ENCODE measurements at places on chromosomes 6 and 20.

DNA sequence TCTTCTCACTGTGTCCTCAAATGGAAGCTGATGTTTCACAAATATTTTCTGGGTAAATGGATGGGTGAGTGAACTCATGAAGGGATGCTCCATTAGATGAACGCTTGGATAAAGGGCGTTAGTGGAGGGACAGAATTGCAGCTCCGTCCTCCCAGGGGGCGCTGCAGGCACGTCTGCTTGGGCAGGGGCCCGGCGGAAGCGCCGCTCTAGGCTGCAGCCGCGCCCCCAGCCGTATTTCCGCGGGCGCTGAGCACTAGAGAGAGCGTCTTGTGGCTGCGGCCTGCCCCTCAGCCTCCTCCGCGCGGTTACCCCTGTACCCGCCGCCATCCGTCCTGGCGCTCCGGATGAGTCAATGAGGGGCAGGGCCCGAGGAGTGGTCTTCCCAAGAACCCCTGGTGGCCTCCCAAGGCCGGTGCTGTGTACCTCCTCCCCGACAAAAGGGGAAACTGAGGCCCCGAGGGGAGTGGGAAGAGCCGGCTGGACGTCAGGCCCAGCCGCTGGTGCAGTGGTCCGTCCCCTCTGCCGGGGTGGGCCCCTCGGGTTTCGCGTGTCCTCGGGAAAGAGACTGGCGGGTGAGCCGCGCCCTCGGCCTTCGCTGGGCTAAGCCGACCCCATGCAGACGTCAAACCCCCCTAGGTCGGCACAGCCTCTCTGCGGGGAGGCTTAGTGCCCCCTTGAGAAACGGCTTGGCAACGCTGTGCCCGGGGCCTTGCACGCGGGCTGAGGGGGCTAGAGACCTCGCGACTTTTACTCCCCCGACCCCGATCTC, 11.5 kb upstream of the SNHG17 start:
- DNase-seq = peak; percentile 95

GRCh38 chr6:130035211-130035610, 16.8 kb downstream of the L3MBTL3 start:
- peak; percentile 61 for DNase-seq

DNA sequence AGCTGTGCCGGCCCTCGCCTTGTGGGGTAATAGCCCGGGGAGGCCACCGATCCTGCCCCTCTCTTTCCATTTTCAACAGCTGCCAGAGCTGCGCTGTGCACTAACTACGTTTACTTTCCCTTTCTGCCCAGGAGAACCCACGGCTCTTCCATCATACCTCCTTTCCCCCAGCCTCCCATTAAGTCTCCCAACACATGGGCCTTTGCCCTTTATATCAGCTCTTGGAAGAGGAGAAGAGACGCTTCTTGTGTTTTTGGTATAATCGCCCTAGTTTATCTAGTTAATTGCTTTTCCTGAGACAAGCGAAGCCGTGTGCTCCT, 637 bp downstream of the UBR2 start:
- DNase-seq = peak; percentile 76

DNA sequence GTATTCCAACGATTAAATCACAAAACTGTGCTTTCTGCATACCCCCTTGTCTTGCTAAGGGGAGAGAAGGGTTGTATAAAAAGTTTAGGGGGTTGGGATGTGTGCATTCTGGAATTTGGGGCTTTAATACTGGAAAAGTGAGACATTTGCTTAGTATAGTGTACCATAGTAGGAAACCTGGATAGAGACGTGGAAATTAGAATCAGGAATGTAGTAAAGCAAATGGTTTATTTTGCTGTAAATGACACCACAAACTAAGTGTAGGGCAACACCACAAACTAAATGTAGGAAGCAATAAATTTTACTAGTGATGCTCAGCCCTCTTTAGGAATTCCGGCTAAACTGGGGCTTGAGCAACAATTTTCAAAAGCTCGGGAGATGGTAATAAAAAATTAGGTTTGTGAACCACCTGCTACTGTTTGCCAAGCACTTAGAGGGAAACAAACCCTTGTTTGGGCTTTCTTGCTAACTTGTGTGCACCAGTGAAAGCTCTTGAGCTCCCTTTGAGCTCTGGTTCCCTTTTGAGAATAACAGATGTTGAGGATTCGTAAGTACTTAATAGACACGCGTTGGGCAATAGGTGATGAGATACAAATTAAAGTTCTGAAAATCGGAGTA, 13.8 kb downstream of the BRD2 start:
- DNase-seq = peak; percentile 42

DNA sequence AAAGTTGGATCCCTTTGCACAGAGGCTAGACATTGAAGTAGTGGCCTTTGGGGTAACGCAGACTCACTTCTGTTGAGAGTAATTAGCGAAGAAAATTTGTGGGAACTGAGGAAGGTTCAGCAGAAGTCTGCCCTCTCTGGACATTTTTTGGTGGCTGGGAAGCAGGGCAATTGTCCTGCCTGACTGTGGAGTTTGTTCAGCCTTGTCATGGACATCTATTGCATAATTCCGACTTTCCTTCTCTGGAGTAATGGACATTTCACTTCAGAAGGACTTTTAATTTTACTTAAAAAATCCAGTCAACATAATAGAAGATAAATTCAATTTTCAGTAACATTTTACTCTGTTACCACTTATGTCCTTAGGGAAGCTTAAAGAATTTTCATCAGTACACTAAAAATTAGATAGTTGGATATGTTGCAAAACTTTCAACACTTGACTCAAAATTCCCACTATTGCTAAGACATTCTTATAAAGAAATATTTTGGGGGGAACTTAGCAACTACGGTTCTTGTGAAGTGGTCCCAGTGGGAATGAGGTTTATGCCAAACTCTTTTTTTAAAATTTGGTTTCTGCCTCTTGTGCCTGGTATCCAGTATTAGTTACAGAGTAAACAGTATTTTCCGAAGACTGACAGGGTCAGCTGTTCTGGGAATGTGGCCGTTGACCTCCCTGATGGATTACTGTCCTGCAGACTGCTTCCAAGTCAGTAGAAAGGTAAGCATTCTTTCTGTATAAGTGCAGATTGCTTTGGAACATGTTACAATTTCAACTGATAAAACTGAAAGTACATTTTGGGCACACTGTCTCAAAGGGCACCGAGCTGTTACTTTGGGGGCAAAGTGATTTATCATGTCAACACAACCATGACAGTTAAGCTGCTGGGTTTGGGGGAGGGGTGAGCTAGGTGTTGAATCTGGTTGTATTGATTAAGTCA, 100.6 kb upstream of the MLIP start:
- DNase-seq = peak; percentile 56

DNA sequence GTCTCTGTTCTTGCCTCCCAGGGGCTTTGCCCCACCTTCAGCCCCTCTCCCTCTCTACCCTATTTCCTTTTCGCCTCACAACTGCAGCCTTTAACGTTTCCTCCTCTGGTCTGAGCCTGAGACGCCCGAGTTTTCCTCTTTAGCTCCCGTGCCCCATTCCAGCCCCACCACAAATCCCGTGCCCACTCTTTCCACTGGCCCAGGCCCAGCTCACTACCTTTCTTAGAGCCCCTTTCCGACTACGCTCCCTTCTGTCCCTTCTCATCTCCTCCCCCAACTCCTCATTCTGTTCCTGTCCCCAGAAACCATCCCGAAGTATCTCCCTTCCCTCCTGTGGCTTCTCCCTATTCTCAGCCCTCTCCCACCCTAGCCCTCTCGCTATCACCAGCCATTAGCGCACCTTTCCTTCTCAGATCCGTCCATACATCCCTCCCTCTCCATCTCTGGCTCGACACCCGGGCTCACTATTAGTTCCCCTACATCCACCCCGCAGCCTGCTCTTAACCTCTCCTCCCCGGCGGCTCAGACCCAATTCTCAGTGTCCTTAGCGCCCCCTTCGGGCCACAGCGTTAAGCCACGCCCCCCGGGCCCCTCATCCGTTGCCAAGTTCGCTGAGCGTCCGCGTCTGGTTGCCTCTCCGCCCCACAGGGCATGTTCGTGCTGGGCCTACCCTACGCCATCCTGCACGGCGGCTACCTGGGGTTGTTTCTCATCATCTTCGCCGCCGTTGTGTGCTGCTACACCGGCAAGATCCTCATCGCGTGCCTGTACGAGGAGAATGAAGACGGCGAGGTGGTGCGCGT, 2.7 kb downstream of the SLC32A1 start:
- peak; percentile 53 for DNase-seq

DNA sequence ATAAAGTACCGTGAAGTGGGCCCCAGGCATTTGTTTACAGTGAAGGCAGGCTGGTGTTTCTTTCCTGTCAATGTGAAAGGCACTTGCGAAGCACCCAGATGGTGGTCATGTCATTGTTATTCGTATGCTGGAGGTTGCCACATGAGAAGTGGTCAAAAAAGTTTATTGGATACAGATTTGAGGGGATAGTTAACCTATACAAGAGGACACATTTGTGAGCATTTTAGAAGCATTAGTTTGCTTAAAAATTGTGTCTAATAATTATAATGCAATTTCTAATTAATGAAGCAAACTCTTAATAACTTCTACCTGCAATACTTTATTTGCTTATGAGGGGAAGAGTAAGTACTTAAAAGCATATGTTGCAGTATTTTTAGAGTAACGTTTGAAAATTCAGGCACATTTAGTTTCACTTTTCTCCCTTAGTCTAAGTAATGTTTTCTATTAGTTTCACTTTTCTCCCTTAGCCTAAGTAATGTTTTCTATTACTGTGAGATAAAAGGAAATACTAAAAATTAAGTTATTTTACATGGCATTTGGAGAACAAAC, 120.7 kb upstream of the CLDN20 start:
- peak; percentile 74 for DNase-seq

GRCh38 chr6:24357336-24358218, at the start of gene DCDC2:
Gene DCDC2 (minus strand): TSS chr6:24358059. CDS start chr6:24357750, 309 bp downstream.
- no peak for DNase-seq

GRCh38 chr6:4316867-4317400, 181.6 kb upstream of the ECI2 start:
- peak; percentile 74 for DNase-seq

DNA sequence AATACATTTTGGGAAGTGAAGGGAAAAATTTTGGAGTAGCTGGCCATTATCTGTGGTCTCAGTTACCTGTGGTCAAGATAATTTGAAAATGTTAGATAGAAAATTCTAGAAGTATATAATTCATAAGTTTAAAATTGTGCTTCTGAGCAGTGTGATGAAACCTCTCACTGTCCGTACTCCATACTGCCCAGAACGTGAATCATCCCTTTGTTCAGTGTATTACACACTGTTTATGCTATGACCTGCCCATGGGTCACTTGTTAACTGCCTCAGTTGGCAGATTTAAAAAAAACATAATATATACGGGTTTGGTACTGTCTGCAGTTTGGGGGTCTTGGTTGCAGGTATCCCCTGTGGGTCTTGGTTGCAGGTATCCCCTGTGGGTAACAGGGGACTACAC, 4.1 kb upstream of the CALHM5 start:
- no peak for DNase-seq

GRCh38 chr6:53258774-53259155, 90.0 kb downstream of the ELOVL5 start:
- DNase-seq = peak; percentile 32

GRCh38 chr20:45890077-45890984, 677 bp downstream of the NEURL2 start:
- no peak for DNase-seq

DNA sequence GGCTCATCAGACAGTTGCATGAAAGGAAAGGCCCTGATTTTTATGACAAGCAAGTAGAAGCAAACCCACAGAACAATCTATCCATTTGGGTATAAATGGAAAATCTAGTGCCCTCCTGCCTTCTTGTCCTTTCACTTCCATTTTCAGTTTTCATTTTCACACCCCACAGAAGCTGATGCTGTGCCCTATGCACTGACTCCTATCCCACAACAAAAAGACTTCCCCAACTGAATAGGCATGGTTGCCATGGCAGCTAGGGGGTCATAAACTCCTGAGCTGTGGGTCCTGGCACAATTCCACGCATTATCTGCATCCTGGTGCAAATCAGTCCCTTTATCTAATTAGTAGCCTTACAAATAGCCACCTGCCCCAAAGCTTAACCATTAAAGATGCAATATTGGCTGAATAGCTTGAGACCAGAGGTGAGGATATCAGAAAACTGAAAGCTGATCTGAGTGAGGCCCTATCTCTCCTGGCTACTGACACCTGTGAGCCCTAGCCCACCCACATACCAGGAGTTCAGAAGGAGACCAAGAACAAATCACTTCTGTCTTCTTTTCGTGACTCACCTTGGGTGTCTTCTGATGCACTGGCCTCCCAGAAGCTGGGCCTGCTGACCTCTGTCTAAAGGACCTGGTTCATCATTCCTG, 34.9 kb upstream of the HEY2 start:
- DNase-seq = no peak

GRCh38 chr6:16849280-16849987, 88.2 kb upstream of the ATXN1 start:
- peak; percentile 49 for DNase-seq

DNA sequence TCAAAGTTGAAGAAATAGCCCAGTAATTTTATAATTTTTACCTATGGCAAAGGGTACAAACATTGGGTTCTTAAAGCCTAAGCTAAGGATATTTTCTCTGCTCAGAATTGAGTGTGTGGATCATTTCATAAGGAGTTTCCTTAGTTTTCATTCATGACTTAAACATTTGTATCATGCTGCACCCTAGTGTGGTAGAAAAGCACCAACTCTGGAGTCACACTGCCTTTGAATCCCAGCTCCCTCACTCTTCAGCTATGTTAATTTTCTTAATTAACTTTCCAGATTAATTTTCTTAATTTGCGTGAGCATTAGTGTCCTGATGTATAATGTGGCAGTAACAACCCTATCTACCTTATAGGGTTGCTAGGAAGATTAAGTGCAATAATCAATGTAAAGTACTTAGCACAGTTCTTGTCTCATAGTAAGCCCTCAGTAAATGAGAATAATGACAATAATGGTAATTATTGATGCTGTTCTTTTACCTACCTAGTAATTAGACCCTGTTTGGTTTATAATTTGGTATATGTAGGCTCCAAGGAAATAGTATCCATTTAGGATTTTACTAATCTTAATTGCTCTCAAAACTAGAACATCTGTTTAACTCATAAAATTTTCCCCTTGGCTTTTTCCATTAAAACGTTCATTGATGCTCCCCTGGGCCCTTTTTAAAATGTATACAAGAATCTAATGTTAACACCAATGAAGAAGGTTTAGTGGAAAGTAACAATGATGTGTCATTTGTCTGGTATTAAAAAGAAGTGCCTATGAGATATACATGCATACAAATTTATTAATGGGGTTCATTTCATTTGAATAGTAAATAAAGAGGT, 31.6 kb downstream of the DSE start:
- DNase-seq = no peak
